ENCODE measurements at places on chromosomes 1 and 21. TPM values are rescaled to one million over a fixed set of nuclear protein-coding genes. Genes with fewer than 3 reads are reported as not detected.

- peak; percentile 24 for DNase-seq
Measured at GRCh38 chr1:5551274-5551975, 440.8 kb downstream of the NPHP4 start.

- no peak for DNase-seq
Measured at GRCh38 chr1:25063591-25064416, 133.7 kb upstream of the RUNX3 start.

Gene CASZ1
- 2.8 TPM for total RNA-seq

Gene PLA2G2F
- total RNA-seq: not detected

Gene LCE3B
- total RNA-seq: not detected

Data from K562 (cell line).